Endothelial cell of coronary artery (primary cell): ENCODE measurements at places on chromosomes 11 and 22. TPM values are rescaled to one million over a fixed set of nuclear protein-coding genes. Genes with fewer than 3 reads are reported as not detected.

THY1 gene
- total RNA-seq, result 0.18 and 0.38 TPM in 2 replicates

SPTBN2 gene
- 21.5 and 53.8 TPM in 2 replicates for total RNA-seq

TRIM22 gene
- 107 and 112 TPM in 2 replicates for total RNA-seq

SERHL2 gene
- total RNA-seq, result 1.3 and 1.4 TPM in 2 replicates

NCF4 gene
- not detected in 2 replicates for total RNA-seq

CCND1 gene
- total RNA-seq, result 152 and 255 TPM in 2 replicates

LYVE1 gene
- 0.19 and 0.54 TPM in 2 replicates for total RNA-seq

OR5B3 gene
- not detected in 2 replicates for total RNA-seq

DGCR2 gene
- total RNA-seq, result 38.9 and 42.0 TPM in 2 replicates

GLB1L3 gene
- not detected in 2 replicates for total RNA-seq
